Endodermal cell (in vitro differentiated cells): ENCODE measurements at places on chromosomes 4 and X. TPM values are rescaled to one million over a fixed set of nuclear protein-coding genes. Genes with fewer than 3 reads are reported as not detected.

DNA sequence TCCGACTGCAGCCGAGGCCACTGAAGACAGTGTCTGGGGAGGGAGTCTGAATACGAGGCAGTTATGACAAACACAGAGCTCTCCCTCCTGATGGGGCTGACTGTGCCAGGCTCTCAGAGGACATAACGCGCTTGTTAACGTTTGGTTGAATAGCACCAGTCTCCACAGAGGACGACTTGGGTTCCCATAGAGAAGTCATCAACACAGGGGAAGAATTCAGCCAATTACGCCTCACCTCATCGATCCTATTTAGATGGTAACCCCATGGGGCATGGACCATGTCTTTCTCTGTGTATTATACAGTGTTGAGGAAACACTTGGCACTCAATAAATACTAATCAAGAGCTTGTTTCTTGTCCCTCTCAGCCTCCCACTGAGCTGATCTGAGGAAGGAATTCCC lies 642.6 kb upstream of the LCORL start:
- DNase-seq, result no peak

DNA sequence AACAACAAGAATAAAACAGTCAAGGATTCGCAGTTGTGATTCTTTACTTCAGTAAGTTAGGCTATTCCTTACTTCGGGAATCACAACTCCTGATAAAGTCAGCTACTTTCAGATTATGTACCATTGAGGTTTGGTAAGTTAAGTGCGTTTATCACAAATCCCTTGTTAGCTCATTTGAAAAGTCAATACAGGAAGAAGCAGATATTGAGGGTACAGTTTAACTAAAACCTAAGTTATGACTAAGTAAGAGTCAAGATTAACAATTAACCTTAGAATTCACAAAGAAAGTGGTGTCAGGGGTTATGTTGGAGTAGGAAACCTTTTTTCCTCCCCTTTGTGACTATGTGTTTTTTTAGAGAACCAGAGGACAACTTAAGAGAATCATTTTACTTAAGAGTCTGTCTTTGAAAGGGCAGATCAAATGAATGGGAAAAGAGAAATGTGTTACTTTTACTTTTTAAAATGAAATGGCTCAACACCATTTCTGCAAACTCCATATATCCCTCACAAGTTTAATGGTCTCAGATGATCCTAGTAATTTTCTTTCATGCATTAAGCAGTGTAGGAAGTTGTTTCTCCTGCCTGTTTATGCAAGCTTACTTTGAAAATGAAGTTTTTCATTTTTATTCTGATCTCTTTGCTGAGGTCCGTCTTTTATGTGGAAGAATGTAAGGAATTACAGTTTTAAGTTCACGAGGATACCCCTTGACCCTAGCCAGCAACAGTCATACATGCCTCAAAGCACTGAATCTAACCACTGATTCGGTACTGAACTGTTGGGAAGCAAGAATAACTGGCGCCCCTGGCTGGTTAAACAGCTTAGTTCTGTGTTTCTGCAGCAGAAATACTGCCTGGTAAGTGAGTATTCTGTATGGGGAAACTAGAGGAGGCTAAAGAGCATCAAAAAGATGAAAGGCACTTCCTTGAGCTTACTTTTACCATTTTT lies 211.7 kb downstream of the SLC4A4 start:
- peak; percentile 52 for DNase-seq

DNA sequence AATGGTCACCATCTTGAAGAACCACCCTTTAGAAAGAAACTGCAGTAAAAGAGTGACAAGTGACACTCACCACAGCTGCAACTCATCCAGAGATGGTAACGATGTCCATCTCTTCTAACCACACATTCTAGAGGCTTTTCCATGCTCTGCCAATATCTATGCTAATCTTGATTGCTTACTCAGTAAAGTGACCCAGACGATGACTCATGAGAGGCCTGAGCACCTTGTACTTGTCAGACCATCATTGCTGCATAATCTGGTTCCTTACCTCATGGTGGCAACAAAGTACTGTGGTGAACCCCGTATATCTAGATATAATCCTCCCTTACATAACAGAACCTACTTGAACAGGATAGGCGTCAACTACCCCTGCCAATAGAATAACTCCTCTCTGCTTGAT lies 75.6 kb downstream of the CCNG2 start:
- DNase-seq, result no peak

DNA sequence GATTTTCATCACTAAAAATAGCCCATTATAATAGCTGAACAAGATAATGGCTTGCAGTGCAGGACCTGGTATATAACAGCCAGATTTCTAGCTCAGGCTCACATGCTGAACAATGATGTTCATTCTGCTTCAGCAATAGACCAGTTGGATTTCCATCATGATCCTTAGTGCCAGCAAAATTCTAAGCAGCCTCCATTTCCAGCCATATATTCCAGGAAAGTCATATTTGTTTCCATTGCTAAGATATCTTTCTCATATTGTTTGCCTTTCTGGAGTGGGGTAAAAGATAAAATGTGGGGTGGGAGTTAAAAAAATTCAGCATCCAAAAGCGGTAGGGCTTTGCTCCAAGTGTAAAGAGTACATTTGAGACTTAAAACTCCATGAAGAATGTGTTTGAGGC lies 2344.1 kb downstream of the PCDH7 start:
- no peak for DNase-seq

DNA sequence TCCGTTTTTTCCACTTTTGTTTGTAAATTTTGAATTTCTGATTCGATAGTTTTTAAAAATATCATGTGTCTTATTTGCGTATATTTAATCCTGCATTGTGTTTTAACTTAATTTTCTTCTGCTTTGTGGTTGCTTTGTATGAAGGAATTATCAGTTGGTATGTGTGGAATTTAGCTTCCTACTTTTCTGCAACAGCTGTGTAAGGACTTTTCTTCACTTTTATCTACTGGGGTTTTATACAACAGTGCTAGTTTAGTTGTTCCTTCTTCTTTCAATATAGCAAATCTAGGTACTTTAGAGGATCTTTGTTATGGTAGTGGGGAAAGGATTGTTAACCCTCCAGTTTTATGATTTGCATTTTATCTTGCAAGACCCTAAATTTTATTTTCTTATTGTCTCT lies 410.3 kb downstream of the CCSER1 start:
- DNase-seq, result no peak

- DNase-seq, result peak; percentile 92
Observed at GRCh38 chr4:184343502-184344177, 126.0 kb upstream of the ENPP6 start.

DNA sequence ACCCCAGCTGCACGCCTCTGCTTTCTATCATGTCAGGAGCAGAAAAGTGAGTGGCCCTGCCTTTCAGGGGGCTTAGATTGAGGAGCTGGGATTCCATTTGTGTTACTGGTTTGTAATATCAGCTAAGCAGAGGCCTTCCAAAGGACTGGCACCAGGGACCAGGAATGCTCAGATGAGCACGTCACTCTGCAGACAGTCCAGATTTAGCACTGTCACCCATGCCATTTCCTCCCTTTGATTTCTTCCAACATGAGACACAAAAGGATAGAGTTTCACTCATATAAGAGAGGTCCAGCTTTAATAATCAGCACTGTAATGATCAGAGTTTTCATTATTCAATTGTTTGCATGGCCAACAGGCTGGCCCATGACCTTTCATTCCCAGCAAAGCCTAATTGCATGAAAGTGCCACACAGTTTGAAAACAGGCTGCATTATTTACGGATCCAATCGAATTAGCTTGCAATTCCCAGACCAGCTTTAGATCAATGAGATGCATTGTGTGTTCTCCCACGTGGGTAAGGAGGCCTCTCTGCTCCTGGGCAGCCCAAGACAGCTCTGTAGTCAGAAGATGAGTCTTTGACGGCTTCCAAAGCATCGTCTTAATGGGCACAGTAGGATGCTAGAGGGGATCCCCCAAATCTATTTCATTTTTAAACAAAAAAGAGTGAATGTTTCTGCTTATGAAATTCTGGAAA lies 9.8 kb upstream of the SLC2A9 start:
- DNase-seq, result peak; percentile 22

PHEX gene
- 0.16 to 0.25 TPM (median 0.24 TPM) in 3 replicates for total RNA-seq

ZNF185 gene
- total RNA-seq, result 13.0 and 13.5 TPM in 2 replicates
